ENCODE measurements at places on chromosomes 2 and 18.

GRCh38 chr2:105882920-105883435, 138.3 kb downstream of the NCK2 start:
- no peak for DNase-seq

DNA sequence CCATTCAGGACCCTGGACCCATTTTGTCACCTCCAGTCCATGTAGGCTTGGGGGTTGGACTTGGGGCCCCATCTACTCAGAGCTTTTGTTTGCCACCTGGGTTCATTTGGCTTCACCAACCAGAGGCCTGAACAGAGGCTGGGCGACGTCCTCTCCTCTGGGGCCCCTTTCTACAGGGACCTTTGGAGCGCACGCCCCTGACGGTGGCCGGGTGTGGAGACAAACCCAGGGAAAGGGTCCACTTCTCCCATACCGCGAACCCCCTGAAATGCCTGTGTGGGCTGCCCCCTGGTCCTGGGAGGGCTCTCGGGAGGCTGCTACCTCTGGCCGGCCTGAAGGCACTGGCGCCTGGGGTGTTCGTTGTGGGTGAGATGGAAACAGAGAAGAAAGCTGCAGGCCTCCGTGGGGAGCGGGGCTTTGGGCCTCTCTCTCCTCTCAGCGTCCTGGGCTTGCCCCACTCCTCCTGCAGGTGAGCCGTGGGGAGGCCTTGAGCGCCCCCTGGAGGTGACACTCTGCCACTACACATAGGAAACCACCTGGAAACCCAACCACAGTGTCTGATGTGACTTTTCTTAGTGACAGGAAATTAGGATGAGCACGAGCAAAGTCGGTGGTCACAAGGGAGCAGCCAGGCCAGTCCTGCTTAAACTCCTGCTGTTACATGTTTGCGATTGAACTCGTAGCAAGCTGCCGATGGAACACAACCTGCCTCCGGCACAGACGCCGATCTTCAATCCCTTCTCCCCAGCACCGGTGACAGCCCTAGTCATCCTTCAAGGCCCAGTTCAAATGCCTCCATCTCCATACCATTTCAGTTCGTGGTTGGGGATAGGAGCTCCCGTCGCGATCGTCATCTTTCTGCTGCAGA, 12.0 kb upstream of the NTSR2 start:
- DNase-seq = no peak

GRCh38 chr2:79855264-79856006, 342.6 kb downstream of the CTNNA2 start:
- DNase-seq = peak; percentile 6

DNA sequence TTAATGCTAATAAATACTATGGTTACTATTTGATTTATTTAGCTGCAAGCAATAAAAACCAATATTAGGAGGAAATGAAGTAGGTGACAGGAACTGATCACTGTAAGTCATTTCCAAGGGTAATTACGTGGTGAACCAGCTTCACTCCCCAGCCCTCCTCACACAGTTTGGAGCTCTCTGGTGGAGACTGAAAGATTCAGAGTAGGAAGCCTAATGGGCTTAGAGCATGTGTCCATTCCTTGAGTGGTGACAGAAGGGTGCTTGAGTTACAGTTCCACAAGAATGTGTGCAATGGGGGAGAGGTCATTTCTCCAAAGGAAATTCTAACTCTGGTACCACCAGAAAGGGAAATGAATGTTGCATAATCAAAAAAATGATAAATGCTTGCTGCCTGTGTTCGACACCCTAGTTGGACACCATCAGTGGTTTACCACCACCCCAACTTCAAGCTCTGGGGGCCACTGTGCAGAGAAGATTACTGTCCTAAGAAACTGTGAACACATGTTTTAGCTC, 285.1 kb upstream of the MMADHC start:
- DNase-seq = no peak

DNA sequence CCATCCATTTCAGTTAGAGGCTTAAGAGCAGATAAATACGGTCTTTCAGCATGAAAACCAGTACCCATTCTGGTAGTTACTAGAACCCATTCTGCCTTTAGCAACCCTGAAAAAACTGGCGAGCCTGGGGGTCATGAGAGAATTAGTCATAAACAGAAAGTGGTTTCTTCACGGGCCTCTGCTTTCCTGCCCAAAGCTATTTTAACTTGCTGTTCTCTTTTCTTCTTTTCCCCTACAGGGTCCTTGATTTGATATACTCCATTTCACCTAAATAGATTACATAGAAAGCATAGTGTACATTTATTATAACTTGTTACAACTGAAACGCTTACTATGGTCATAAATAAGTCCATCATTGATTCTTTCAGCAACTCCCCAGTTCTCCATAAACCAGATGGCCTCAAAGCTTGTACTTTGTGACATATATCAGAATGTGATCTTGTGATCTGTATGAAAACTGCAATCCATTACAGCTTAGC, 48.3 kb downstream of the WDFY1 start:
- no peak for DNase-seq

- DNase-seq = no peak
These were observed 81.6 kb downstream of the DDX1 start for GRCh38 chr2:15672961-15673918.

GRCh38 chr2:102844911-102845310, 83.1 kb downstream of the TMEM182 start:
- DNase-seq = no peak

DNA sequence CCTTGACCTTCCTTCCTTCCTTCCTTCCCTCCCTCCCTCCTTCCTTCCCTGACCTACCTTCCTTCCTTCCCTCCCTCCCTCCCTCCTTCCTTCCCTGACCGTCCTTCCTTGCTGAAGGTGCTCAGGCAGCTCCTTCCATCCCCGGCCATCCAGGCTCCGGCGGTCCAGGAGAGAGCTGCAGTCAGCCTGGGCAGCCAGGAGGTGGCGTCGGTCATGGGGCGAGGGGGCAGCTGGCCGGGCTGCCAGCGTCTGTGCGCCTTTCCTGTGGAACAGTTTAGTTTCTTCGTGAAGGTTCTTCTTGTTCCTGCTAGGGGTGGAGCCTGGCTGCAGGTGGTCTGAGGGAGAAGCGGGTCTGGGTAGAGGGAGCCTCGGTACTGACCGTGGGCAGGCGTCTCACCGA, 15.7 kb downstream of the GPR35 start:
- DNase-seq = no peak

Data from substantia nigra (tissue), 51 donors.